ENCODE measurements at places on chromosomes 4 and X.
A peak's percentile ranks its signal among the peaks of the same experiment; 100 is the strongest.

DNA sequence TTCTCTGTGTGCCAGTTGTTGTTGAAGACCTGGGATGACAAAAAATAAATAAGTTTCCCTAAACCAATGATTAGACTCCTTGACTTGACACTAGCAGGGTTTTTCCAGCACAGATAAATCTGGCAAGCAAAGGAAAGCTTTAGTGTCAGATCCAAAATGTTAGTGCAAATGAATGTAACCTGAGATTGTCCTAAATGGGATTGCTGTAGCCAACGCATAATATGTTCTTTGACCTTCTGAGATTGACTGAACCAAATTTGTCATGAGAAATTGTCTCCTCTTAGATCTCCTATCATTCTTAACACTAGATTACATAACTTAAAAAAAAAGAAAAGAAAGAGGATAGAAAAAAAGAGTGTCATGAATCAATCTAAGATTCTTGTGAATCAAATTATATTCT, 196.5 kb downstream of the RELL1 start:
- no peak for DNase-seq

- no peak for DNase-seq
Observed at GRCh38 chr4:107991945-107992630, 2.4 kb downstream of the HADH start.

DNA sequence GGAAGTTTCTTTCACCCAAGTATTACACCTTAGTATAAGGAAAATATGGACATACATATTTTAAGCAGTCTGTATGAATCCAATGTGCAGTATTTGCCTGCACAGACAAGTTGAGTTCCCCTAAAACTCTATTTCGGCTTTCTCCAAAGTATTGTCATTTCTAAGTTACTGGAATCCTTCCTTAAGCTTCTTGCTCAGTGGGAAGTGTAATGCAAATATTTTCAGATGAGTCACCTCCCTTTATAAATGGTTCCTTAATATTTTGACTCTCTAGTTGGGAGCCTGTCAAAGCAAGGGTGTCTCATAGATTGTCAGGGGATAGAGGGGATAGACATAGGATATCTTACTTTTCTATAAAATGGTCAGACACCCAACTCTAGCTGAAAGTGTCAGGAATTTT, 178.6 kb downstream of the NAA11 start:
- peak; percentile 11 for DNase-seq

GRCh38 chrX:31280580-31280979, 208.7 kb upstream of the FTHL17 start:
- DNase-seq = no peak

DNA sequence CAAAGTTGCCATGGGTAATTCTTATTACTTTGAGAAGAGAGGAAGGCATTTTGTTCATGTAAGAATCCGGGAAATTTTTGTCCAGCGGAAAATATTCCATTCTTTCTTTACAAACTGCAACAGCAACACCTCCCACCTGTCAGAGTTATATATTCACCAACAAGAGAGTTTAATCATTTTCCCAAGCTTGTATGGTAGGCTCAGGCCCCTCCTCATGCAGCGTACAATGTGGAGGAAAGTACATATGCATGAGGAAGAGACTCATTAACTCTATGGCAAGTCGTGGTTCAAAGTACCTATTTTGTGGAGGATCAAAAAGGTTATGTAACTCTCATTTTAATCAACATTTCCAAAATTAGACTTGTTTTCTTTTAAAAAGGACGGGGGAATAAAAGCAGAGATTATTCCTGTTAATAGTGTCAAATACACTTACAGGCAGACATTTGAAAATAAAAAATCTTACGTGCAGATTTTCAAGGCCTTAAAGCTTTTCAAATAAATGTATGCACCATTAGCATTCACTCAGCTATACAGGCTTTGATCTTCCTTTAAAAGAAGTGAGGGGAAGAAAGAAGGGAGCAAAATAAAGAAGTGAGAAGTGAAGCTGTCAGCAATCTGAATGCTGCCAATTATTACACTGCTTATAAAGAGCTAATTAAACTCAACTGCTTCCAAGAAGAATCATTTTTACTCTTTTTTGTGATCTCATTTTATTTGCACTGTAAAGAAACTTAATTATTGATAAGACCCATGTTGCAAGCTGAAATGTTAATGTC, 204.8 kb downstream of the FAT4 start:
- no peak for DNase-seq

- no peak for DNase-seq
Observed at GRCh38 chr4:100590325-100590724, 72.5 kb upstream of the EMCN start.

- DNase-seq = peak; percentile 79
Observed at GRCh38 chrX:53281321-53281822, at the start of gene IQSEC2. TSS of gene IQSEC2 (minus strand) at chrX:53281584.

- no peak for DNase-seq
Observed at GRCh38 chrX:41518127-41518840, 71.1 kb downstream of the NYX start.

GRCh38 chr4:118836301-118837120, 585 bp upstream of the SEC24D start:
- DNase-seq = peak; percentile 77

GRCh38 chr4:19074036-19074435, 1052.5 kb upstream of the LCORL start:
- no peak for DNase-seq

GRCh38 chrX:1153940-1154339, 58.5 kb downstream of the CRLF2 start:
- peak; percentile 61 for DNase-seq

DNA sequence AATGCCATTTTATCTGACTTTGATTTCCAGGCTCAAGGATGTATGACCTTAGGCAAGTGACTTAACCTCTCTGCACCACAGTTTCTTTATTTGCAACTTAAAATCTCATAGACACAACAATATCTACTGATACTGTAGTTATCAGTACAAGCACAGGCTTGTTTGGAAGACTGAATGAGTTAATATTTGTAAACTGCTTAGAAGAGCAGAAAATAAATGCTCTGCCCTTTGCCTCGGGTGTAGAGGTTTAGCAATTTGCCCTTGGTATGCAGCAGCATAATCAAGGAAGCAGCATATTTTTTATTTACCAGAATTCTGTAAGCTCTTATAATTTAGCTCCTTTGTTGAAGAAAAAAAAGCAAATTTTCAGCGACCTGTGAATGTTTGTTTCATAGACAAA, 2.9 kb upstream of the CXCL1 start:
- no peak for DNase-seq

- peak; percentile 74 for DNase-seq
Observed at GRCh38 chrX:150934453-150934852, 36.0 kb upstream of the CD99L2 start.

DNA sequence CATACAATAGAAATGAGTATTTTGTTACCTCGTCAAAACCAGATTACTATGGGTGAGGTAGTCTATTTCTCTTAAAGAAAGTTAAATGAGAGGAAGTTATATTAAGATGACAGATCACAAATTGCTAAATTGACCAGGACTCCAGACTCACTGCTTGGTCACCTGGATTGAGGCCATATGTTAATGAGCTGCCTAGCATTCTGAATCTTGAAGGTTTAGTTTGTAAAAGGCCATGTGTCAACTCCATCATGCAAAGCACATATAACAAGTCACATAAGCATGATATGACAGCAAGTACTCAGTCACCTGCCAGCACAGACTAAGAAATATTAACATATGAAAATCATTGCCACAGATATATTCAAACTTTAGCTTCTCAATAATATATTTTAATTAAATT, 72.6 kb downstream of the EPHA5 start:
- no peak for DNase-seq

GRCh38 chrX:1026263-1027015, 186.0 kb downstream of the CRLF2 start:
- no peak for DNase-seq

- peak; percentile 95 for DNase-seq
Observed at GRCh38 chr4:83356899-83357661, 22.4 kb upstream of the HPSE start.

DNA sequence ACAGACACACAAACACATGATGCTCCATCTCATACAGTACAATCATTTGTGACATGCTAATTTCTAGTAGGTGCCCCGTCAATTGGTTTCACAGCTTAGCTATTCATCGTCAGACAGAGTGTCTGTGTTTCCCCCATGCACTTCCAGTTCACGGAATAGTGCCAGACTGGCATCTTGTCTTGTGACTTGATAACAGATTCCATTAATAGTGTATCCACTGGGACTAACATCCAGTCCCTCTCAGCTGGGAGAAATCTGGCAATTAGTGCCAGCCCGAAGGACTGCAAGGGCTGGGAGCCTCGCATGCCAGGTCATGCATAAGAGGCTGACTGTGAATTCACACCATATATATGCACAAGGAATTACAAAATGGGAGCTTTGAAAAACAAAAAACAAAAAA, 20.2 kb upstream of the GATB start:
- DNase-seq = no peak

DNA sequence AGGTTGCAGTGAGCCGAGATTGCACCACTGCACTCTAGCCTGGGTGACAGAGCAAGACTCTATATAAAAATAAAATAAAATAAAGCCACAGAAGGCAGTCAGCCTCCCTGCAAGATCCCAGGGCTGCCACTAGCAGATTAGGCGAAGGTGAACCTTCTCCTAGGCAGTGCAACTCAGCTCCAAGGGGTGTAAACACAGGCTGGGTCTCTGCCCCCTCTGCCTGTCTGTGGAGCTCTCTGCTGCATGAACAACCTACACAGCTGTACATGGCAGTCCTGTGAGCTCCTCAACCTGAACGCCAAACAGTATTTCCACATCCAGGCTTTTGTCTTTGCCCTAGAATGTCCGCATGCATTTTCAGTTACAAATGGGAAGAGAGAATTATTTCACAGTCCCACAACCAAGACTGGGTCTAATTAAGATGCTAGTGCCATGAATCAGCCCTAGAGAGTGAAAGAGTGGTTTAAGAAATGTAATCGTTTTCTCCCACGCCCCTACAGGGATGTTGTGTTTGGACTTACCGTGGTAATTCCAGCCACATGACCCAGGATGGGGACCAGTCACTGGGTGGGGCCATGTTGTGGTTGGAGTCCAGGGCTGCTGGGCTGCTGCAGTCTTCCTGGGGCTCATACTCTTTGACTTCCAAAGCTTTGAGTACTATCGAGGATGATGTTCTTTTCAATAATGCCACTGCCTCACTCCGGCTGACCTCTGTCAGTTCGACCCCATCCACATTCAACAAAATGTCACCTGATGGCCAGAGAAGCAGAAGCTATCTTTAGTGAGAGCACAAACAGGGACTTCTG, 99.0 kb downstream of the FIP1L1 start:
- DNase-seq = peak; percentile 99

DNA sequence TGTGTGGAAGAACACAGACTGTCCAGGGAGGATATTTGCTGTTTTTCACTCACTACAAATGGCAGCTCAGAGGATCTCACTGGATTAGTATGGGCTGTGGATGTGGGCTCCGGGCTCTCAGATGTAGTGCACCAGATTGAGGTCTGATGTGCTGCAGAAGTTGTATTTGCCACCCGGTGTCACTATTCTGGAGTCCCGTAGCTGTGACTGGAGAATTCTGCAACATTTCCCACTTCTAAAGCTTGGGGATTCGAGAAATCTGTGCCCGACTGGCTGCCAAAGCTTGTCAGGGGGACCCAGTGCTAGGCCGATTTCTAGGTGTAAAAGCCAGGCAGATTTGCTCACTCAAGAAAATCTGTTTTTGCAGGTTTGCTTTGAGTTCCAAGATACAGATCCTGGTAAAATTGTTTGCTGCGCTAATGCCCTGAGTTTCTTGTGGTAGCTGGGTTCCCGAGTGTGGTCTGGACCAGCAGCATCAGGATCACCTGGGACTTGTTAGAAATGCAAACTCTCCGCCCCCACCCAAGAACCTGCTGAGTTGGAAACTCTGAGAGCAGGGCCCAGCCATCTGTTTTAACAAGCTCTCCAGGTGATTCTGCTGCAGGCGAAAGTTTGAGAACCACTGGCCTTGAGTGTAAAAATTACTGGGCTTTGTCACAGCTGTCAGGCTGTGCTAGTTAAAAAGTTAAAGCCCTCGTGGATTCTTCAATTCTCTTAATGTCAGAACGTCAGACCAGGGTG, 18.1 kb downstream of the KIT start:
- DNase-seq = no peak

GRCh38 chr4:106323119-106323518, 6.8 kb downstream of the AIMP1 start:
- no peak for DNase-seq

DNA sequence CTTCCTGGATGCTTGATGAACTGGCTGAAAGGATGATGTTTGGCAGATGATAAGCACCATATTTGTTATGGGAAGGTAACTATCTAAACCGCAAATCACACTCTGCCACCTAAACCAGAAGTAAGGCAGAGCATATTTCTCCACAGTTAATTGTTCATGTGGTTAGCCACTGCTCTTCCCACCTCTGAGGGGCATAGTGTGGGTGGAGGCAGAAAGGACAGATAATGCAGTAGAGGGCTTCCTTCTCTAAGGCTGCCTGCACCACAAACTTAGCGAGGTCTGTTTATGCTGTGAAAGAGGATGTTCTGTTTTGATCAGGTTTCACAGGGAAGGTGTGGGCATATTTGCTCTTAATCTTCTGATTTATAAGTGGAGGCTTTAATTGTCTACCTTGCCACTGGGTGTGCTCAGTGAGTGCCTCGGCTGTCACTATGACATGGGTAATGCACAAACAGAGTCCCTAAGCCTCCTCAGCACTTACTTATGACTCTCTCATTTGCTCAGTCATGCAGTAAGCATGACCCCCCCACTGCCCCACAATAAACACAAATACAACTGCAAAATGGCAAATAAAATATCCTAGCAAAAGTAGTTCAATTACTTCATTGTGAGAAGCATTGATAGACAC, 401.0 kb downstream of the TMA16 start:
- no peak for DNase-seq

GRCh38 chr4:152016303-152016620, 255.5 kb upstream of the GATB start:
- no peak for DNase-seq

DNA sequence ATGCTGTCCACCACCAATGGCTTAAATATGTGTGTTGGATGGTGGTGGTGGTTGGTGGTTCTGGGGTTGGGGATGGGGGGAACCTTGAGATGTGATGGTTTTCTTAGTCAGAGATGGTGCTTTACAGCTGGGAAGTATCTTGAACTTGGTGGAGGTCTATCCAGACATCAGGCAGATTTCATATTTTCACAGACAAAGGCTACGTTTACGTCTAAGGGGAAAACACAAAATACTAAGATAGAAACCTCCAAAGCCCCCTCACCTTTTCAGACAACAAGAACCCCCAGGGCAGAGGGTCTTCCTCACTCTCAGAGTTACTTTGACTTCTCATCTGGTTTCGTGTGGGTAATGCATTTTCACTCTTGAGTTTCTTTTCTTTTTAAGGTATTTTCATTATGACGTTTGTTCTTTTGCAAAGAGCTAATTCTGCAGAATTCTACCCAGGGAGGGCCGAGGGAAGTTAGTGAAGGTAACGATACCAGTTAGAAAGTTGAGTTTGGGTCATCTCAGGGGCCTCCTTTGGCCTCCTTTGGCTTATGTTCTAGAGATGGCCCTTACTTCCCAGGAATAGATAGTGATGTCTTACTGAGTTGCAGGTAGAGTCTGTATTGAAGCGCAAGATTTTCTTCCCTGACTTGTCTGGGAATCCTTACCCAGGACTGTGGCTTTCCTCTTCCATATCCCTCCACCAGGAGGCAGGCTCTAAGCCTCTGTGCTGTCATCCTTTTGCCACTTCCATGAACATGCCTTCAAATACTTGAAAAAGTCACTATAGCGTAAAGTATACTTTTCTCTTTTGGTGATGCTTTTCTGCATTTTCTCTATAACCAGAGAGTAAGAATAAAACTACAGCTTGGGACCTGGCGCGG, 31.9 kb downstream of the RHOH start:
- no peak for DNase-seq
